ENCODE measurements at places on chromosomes 7 and 10. TPM values are rescaled to one million over a fixed set of nuclear protein-coding genes. Genes with fewer than 3 reads are reported as not detected.
A peak's percentile ranks its signal among the peaks of the same experiment; 100 is the strongest.

- no peak for DNase-seq
These were observed 23.9 kb downstream of the CACUL1 start for GRCh38 chr10:118730756-118731456.

- no peak for DNase-seq
These were observed 94.5 kb downstream of the ZNF33B start for GRCh38 chr10:42543840-42544372.

Gene FAM185A
- 9.1 TPM for total RNA-seq

- DNase-seq: no peak
These were observed 703.5 kb upstream of the SEMA3D start for GRCh38 chr7:85890244-85890811.

DNA sequence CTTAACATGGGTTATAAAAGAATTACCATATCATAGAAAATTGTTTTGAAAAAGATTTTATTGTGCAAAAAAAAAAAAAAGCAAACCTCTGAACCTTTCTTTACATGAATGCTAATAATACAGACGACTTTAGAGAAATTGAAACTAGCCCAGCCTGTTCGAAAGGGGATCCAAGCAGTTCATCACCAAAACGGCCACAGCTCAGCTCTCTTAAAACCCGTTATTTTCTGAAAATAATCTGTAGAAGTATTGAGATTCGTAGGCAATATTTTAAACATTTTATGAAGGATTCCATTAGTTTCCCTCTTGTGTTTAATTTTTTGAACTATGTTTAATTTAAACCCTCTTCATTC, 9.9 kb upstream of the GSAP start:
- no peak for DNase-seq

- no peak for DNase-seq
These were observed 61.5 kb upstream of the TM9SF3 start for GRCh38 chr10:96648297-96648696.

GRCh38 chr7:26658389-26659084, 205.9 kb downstream of the SKAP2 start:
- no peak for DNase-seq

GRCh38 chr7:55572378-55573233, at the start of gene VOPP1:
TSS of gene VOPP1 (minus strand) at chr7:55572502. CDS start at chr7:55572324, 178 bp downstream.
- no peak for DNase-seq

GRCh38 chr7:71768450-71768849, 636.5 kb downstream of the GALNT17 start:
- no peak for DNase-seq

DNA sequence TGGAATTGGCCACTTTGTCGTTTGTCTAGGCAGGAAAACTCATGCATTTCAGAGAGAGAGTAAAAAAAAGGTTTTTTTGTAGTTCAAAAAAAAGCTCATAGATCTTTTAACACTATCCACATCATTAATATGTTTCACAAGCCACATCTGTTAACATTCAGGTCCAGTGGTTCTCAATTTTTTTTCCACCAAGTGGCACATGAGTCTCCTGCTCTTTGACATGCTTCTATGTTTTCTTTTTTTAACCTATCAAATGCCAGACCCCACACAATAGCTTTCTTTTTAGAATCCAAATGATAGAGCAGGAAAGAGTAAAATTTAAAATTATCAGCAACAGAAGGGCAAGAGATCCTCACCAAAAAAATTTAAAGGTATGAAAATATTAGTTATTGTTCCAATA, 20.3 kb downstream of the NOD1 start:
- DNase-seq: no peak

DNA sequence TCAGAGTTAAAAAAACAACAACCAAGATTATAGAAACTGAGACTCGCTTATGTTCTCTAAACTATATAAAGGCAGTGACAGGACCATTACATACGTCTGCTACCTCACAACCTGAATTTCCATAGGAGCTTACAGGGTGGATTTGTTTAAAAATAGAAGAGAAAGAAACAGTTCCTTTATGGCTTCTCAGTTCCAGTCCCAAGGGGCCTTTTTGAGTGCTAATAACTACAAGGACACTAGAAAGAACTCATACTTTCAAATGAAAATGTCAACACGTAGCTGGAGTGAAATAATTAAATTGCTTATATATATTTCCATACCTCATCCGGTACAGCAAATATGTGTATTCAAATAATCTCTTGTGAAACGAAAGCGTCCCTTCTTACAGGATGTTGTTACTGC, 19.7 kb downstream of the TSPAN12 start:
- DNase-seq: no peak

Gene ZNRF2
- 16.5 TPM for total RNA-seq

DNA sequence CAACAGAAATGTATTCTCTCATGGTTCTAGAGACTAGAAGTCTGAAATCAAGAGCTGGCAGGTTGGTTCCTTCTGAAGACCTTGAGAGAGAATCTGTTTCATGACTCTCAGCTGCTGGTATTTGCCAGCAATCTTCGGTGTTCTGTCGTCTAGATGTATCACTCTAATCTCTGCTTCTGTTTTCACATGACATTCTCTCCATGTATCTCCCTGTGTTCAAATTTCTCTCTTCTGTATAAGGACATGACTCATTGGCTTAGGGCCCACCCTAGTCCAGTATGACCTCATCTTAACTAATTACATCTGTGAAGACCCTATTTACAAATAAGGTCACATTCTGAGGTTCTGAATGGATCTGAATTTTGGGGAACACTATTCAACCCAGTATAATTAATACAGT, 82.3 kb downstream of the ANKRD7 start:
- no peak for DNase-seq

DNA sequence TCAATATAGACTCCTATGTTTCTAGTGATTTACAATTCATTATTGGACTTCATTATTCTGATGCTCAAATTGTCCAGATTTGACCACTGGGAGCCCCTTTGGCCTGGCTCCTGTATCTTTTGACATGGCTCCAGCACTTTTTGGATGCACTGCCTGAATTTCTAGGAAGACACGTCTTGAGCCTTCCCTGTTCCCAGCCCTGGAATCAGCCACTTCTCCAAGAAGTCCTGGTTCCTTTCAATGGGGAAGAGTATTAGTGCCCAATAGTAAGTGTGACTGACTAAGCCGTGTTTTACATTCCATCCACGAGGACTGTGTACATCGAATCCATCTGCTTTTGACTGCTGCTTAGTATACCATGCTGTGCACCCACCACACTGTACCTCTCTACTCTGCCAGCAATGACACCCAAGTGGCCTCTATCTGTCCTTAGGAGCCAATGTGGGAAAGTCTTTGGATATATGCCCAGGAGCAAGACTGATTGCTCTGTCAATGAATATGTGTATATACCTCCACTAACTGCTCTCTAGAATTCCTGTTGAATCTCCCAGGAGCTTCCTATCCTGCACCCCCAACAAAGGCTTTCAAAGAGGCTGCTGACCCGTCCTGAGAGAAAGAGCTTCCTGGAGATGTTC, 23.2 kb upstream of the NPFFR1 start:
- DNase-seq: no peak

DNA sequence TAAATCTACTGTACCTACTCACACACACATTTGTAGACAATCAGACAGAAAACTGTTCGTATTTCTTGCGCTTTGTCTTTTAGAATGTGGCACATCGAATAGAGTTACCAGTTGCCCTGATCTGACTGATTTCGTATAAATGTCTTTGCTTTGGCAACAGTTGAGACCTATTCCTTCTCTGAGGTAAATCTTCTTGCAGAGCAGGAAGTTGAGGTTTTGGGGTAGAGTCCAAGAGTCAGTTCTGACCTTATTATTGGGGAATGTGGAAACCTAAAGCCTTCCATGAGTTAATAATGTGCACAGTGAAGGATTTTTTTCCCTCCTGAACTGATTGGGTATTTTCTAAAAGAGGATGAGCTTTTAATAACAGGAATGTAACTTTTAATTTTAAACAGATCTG, 135.3 kb downstream of the KIAA1217 start:
- DNase-seq: peak; percentile 55

Gene CPA4
- 19.6 TPM for total RNA-seq

Gene CLRN3
- total RNA-seq: not detected

Gene CTAGE6
- total RNA-seq: 0.06 TPM

Gene SUGCT
- total RNA-seq: 3.8 TPM

GRCh38 chr10:123229927-123230630, 75.9 kb downstream of the BUB3 start:
- no peak for DNase-seq

DNA sequence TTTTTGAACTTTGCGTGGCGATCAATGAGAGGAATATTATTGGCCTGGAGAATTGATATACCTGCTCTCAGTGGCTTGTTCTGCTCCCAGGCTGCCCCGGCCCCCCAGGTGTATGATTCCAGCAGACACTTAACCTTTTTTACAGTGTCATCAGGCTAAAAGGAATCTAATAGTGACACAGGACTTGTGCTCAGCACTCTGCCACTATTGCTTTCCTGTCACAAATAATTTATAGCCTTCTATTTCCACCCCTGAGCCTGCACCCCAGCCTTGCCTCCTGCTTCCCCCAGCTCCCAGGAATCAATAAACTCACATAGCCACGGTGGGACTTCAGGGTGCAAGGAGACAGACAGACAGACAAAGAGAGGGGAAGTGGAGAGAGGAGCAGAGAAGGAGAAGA, 28.3 kb downstream of the PAX2 start:
- DNase-seq: no peak

Gene NME8
- not detected for total RNA-seq

GRCh38 chr10:74987339-74988053, 124.0 kb upstream of the SAMD8 start:
- no peak for DNase-seq

DNA sequence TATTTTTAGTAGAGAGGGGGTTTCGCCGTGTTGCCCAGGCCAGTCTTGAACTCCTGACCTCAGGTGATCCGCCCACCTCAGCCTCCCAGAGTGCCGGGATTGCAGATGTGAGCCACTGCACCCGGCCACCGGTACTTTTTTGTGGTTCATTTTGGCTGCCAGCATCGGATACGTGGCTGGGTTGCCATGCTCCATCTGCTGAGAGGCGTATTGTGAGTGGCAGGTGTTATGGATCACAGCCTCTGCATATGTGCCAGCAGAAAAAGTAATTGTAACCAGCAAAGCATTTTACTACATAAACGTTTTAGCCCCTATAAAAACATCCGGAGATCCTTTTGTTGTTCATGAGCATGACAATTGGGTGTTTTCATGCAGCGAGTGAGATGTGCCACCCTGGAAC, 7.1 kb downstream of the FOXK1 start:
- no peak for DNase-seq

Gene ADCYAP1R1
- total RNA-seq: not detected
